ENCODE measurements at places on chromosomes 4 and X. TPM values are rescaled to one million over a fixed set of nuclear protein-coding genes. Genes with fewer than 3 reads are reported as not detected.

EFHC2 gene
- total RNA-seq: not detected

DNA sequence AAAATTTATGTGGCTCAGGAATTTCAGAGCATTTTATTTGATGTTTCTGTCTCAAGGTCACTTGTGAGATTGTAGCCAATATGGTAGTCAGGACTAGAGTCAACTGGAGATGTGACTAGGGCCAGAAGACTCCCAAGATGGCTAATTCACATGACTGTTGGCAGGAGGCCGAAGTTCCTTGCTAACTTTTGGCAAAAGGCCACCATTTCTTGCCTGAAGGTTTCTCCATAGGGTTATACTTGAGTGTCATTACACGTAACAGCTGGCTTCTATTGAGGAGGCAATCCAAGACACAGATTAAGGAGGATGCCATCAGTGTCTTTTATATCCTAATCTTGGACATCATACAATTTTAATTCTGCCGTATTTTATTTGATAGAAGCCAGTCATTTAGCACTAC lies 162.3 kb upstream of the MAOA start:
- DNase-seq: no peak

DNA sequence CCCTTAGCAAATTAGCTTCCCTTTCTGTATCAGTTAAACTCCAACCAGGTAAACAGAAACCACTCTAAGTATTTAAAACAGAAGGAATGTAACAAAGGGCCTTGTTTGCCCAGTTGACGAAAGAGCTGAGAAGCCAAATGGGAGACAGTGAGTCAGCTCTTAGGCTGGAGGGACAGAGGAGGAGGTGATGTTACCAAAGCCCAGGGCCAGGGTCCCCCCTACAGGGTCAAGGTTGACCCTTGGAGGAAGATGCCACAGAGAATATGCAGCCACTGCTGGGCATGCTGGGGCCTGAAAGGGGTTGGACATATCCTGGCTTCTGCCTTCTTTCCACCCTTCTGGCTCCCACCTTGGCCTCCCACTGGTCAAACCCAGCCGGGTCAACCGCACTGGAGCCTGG lies 38.3 kb upstream of the LGI2 start:
- DNase-seq: no peak

SORCS2 gene
- total RNA-seq: not detected

DNA sequence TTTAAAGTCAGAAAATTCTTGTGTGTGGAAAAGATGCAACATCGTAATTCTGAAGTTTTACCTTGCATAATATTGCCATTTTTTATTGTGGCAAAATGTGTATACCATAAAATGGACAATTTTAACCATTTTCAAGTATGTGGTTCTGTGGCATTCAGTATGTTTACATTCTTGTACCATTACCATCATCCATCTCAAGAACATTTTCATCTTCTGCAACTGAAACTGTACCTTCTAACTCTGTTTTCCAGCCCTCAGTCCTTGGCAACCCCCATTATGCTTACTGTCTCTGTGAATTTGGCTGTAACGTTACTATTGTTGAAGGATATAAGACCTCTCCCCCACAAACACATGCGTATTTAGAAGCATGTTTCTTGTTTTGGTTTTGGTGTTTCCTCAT lies 123.2 kb downstream of the BMPR1B start:
- no peak for DNase-seq

UGT2B17 gene
- not detected for total RNA-seq

All from NCI-H460 (cell line).